ENCODE measurements at places on chromosomes 4 and X.

DNA sequence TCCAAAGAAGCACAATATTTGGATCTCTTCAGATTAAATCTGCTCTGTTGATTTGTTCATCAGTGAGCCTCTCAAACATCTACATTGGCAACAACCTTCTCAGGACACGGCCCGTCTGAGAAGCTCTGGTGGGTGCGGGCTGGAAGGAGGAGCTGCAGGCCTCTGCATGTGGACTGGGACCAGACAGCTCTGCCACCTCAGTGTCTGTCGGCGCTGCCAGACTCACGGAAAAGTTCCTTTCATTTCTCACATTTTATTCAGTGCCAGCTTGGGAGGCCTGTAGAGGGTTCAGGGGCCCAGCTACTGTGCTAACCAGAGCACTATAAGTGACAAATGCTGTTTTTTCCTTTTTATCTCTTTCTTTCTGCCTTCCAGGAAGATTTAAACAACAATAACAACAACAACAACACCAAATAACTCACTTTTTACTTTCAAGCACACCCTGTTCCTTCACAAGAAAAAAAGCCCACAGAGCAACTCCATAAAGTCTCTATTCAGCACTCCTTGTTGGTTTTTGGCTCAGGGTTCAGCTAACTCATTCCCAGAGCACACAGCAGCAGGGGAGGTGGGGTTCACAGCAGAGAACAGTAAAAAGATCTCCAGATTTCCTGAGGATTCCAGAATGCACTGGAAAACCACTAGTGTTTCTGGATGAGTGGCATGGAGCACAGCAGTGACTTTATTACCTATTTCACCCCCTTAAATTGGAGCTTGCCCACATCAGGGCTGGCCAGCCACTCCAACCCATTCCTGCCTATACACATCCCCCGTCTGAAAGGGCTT is 23.2 kb upstream of the HOPX start:
- DNase-seq: no peak

DNA sequence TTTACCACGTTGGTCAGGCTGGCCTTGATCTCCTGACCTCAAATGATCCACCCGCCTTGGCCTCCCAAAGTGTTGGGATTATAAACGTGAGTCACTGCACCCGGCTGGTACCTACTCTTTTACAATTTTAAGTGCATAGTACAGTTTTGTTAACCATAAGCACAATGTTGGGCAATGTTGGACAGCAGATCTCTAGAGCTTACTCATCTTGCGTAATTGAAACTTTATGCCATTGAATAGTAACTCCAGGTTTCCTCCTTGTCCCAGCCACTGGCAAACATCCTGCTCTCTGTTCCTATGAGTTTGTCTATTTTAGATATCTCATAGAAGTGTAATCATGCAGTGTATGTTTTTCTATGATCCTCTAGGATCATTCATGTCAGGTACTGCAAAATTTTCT is 9.3 kb upstream of the CPE start:
- no peak for DNase-seq

DNA sequence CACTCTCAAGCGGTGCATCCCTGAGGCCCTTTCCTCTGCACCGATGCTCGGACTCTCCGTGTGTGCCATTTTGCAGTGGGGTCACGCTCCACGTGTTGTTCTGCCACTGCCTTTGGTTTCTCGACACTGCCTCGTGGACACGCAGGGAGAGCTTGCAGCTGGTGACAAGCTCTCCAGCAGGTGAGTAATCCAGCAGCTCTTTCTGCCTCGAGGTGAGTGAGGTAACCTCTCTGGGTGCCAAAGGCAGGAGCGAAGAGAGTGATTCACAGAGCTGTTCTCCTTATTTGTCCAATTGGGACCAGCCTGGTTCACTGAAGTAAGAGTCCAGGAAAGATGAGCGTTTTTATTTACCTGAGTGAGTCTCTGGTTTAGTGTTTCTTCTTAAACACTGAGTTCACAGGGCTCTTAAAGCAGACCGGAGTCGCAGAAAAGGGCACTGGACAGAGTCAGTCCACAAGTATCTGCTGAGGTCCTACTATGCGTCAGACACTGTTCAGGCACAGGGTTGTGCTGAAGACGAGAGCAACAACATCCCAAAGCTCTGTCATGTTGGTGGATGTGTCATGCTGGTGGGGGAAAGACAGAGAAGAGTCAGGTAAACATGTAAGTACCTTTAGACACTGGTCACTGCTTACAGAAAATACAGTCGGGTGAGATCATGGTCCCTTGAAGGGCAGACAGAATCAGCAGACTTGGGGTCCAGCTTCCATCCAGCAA is 61.8 kb downstream of the FHDC1 start:
- no peak for DNase-seq

DNA sequence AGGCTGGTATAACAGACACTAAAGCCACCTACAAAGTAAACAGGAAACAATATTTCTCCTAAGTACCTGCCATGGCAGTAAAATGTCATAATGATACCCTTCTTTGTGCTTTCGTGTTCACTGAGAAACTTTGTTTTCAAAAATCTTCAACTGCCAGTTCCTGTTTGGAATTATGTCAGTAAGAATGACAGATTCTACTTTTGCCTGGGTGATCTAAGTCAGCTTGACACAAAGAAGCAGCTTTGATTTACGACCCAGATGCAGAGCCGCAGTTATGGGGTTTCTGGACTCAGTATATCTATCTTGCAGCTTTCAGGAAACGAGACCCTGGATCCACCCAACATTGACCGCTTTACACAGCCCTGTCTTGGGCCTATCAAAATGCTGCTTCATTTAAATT is 71.2 kb downstream of the SNX25 start:
- DNase-seq: no peak

GRCh38 chrX:84709987-84710386 is 207.7 kb upstream of the HDX start:
- no peak for DNase-seq

GRCh38 chr4:84159762-84160161 is 339.3 kb downstream of the NKX6-1 start:
- no peak for DNase-seq

GRCh38 chr4:104596189-104596588 is 101.5 kb upstream of the CXXC4 start:
- no peak for DNase-seq

DNA sequence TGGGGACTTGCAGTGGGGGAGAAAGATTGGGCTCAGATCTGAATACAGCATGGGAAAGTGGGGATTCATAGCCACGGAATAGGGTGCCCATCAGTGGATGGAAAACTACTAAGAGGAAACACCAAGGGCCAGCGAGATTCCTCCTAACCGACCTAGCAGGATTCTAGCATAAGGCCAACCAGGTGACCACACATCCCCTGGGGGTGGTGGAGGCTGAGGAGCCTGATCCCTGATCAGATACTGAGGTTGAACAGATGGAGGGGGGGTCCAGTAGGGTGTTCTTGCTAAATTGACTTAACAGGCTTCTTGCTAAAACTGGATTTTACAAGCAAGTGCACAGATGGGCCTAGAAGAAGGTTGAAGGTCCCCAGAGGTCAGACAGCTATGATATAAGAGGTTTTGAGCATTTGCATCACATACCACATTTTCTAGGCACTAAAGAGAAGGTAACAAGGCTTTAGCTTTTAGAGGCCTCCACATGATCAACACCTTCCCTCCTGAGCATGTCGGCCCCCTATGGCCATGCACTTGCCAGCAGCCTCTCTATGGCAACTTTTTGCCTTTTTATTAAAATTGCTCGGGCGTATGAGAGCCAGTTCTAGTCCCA is 69.1 kb upstream of the PUDP start:
- no peak for DNase-seq

DNA sequence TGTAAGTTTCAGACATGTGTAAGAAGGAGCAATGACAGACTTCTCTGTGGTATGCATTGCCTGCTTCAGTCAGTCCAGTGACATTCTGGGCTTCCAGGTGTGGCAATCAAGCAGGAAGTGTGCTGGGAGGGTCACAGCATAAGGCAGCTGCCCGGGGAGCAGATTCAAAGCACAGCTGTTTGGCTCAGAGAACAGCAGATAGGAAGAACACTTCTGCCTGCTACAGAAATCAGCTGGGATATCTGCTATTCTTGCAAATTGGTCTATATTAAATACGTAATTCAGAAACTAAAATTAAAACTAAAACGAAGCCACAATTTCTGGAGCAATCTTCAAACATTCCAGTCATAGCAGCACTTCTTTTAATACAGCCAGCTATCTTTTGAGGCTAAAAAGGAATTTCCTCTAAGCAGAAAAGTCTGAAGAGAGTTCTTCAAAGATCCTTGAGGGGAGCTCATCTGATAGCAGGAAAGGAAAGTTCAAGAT is 47.5 kb upstream of the GALNT7 start:
- no peak for DNase-seq

All from hematopoietic multipotent progenitor cell treated with erythropoietin and hydrocortisone succinate and interleukin-3 and kit ligand, for 15 days (in vitro differentiated cells).